ENCODE measurements at places on chromosomes 4 and X. TPM values are rescaled to one million over a fixed set of nuclear protein-coding genes. Genes with fewer than 3 reads are reported as not detected.
A peak's percentile ranks its signal among the peaks of the same experiment; 100 is the strongest.

GRCh38 chr4:78742300-78742699 lies 33.9 kb upstream of the BMP2K start:
- H3K27me3 ChIP-seq = no peaks in the 10 kb centered on the region
- DNase-seq = no peak
- no peaks in the 10 kb centered on the region for H3K36me3 ChIP-seq
- H3K4me1 ChIP-seq = no peaks in the 10 kb centered on the region
- H3K4me3 ChIP-seq = no peak overlapping the region
- H3K27ac ChIP-seq = no peak overlapping the region

Gene ADGRL3
- total RNA-seq = 0.69 TPM

Gene OTC
- total RNA-seq = not detected

DNA sequence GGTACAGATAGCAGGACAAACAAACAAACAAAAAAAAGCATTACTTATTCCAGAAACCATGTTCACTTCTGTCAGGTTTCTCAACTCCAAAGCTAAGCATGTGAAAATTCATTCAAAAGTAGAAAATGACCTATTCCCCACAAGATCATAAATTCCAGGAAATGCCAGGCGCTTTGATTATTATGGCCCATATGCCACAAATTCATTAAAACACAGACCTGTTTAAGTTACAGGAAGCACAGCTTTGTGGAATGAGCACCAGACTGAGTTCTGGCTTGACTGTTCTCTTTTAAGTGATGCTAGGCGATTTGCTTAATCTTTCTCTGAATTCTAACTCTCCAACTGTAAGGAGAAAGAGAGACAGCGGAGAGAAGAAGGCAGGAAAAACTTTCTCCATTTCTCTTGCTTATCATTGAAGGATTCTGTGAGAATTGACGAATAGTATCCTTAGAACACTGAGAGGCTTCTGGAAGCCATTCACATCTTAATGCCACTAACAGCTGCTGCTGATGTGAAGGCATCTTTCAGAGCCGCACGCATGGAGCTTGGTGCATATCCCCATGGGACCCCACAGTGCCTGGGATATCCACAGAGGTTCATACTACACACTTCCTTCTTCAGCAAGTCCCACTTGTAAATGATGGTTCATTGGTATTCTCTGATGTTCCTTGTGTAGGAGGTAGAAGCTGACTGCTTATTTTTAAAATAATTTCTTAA lies 138.0 kb downstream of the ZNF674 start:
- H3K27ac ChIP-seq = no peak overlapping the region
- no peaks in the 10 kb centered on the region for H3K36me3 ChIP-seq
- H3K27me3 ChIP-seq = no peaks in the 10 kb centered on the region
- DNase-seq = no peak
- H3K4me1 ChIP-seq = peaks cover 7% of the 10 kb centered on the region

GRCh38 chr4:183314806-183315205 lies 5.3 kb downstream of the CLDN22 start:
- H3K27me3 ChIP-seq = no peaks in the 10 kb centered on the region
- no peak overlapping the region for H3K27ac ChIP-seq
- DNase-seq = no peak
- no peaks in the 10 kb centered on the region for H3K4me1 ChIP-seq

DNA sequence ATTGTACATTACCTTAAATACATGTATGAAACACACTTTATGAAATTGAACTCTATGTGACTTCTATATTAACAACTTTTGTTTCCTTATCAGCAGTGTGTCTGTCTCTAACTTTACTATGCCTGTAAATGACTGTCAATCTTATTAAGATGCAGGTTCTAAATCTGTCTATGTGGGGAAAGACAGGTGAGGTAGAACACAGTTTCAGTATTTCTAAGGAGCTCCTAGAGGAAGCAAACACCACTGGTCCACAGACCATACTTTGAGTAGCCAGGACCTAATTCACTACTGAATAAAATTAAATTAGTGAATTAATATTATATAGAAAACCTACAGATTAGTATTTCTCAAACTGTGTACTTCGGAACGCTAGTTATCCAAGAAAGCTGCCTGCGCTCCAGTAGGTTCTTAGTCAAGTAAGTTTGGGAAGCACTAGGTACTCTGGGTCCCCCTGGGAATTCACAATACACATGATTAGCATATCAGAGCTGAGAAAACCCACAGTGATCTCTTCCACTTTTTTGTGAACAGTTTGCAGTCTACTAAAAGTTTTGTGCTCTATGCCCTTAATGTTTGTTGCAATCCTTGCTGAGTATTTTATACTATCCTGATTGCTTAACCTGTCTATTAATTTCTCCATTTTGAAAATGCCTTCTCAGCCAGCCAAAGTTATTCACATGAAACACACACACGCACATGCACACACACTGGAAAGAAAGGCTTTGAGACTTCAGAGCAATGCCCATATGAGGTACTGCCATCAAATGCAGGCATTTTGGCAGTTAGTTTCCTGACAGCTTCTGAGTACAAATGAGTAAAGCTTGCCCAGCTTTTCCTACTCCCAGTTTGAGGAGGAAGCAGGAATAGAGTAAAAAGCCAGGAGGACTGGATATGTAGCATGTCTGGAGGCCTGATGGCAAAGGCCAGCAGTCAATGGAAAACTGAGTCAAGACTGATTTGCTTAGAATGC lies 133.6 kb upstream of the CPEB2 start:
- H3K4me3 ChIP-seq = no peak overlapping the region
- H3K27me3 ChIP-seq = no peaks in the 10 kb centered on the region
- no peak for DNase-seq
- peaks cover 18% of the 10 kb centered on the region for H3K4me1 ChIP-seq
- no peaks in the 10 kb centered on the region for H3K36me3 ChIP-seq

DNA sequence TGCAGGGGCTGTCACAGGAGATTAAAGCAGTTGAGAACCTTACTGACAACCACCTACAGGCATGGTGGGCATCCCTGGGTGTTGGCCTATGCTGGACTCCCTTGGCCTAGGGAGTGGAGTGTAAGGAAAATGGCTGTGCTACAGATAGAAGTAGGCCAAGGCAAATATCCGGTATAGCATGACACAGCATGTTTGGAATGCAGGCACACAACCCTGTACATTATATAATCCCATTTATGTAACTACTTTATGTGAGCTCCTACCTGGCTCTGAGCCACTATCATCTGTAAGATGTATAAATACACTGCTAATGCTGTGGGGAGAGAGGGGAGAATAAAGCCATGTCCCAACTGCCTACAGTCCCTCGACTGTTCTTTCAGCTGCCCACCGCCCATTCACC lies 38.7 kb upstream of the KCTD8 start:
- peaks cover 10% of the 10 kb centered on the region for H3K4me1 ChIP-seq
- peak; percentile 73 for DNase-seq
- no peaks in the 10 kb centered on the region for H3K27me3 ChIP-seq
- H3K27ac ChIP-seq = no peak overlapping the region

DNA sequence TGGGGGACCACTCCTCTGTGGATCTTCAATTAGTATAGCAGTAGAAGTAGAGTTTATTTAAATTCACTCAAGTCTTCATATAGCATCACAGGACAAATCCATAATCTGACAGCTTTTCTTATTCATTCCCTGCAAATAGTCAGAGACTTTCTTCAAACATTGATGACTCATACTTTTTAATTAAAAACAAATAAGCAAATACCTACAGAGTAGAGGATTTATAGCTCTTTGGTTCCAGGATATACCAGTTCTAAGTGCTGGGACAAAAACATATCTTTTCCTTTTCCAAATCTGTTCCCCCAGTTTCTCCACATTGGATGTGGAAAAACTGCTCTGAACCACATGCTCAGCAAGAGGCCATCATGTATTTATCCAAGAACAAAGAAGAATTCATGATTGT lies 24.1 kb downstream of the EMCN start:
- H3K27me3 ChIP-seq = no peaks in the 10 kb centered on the region
- no peak for DNase-seq
- no peak overlapping the region for H3K4me3 ChIP-seq
- H3K27ac ChIP-seq = no peak overlapping the region
- no peaks in the 10 kb centered on the region for H3K36me3 ChIP-seq

DNA sequence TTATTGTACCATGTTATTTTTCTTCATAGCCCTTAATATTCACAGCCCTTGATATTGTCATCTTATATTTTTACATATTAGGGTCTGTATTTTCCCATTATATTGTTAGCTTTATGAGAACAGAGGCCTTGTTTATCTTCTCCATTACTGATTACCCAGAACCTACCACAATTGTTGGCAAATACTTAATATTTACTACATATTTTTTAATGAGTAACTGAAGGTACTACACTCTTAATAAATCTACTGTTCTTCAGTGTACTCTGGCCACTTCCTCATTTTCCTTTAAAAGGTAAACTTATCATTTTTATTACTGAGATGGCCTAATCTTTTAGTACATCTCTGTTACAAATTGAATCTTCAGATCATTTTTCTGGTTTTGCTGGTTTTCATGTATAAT lies 133.5 kb downstream of the COL4A5 start:
- no peak overlapping the region for H3K27ac ChIP-seq
- no peaks in the 10 kb centered on the region for H3K36me3 ChIP-seq
- no peak for DNase-seq
- no peak overlapping the region for H3K4me3 ChIP-seq
- no peaks in the 10 kb centered on the region for H3K4me1 ChIP-seq
- no peaks in the 10 kb centered on the region for H3K27me3 ChIP-seq

DNA sequence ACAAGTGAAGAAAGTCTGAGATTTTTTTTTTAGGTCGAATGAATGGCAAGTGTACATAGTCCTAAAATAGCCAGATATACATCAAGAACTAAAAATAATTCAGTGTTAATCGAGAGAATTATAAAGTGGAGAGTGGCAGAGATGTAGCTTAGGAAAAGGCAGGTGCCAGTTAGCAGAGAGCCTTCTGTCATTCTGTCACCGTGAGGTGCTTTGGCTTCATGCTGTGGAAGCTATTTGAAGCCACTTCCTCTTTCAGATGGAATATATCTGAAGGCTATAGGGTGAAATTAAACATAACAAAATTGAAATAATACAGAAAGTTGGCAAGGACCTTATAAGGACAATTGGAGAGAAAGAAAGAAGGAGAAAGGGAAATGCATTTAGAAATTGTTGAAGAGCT lies 756.3 kb downstream of the CCSER1 start:
- DNase-seq = no peak
- no peaks in the 10 kb centered on the region for H3K36me3 ChIP-seq
- no peaks in the 10 kb centered on the region for H3K4me1 ChIP-seq
- H3K27ac ChIP-seq = no peak overlapping the region
- no peaks in the 10 kb centered on the region for H3K27me3 ChIP-seq

Gene TLR10
- total RNA-seq = not detected

GRCh38 chr4:146458594-146458993 lies 63.1 kb downstream of the SLC10A7 start:
- H3K27me3 ChIP-seq = no peaks in the 10 kb centered on the region
- DNase-seq = no peak
- no peak overlapping the region for H3K4me3 ChIP-seq
- H3K4me1 ChIP-seq = no peaks in the 10 kb centered on the region

DNA sequence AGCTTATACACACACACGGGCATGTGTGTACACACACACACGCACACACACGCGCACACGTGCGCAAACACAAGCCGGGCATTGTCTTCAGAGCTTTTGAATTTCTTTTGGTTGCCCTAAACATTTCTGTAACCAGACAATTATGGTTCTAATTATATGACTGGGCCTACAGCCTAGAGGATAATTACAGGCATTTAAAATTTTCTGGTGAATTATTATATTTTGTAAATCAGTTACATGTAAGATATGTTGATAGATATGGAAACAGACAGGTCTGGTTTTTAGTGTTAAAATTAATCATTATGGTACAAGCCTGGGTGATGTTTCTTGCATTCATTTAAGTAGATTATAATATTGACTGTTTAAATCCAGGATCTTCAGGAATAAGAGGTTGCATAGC lies 1120.5 kb downstream of the ADGRL3 start:
- no peak overlapping the region for H3K4me3 ChIP-seq
- H3K4me1 ChIP-seq = no peaks in the 10 kb centered on the region
- no peaks in the 10 kb centered on the region for H3K36me3 ChIP-seq
- H3K27ac ChIP-seq = no peak overlapping the region
- H3K27me3 ChIP-seq = no peaks in the 10 kb centered on the region

Gene FGFRL1
- 31.2 TPM for total RNA-seq

Gene HTN3
- not detected for total RNA-seq

DNA sequence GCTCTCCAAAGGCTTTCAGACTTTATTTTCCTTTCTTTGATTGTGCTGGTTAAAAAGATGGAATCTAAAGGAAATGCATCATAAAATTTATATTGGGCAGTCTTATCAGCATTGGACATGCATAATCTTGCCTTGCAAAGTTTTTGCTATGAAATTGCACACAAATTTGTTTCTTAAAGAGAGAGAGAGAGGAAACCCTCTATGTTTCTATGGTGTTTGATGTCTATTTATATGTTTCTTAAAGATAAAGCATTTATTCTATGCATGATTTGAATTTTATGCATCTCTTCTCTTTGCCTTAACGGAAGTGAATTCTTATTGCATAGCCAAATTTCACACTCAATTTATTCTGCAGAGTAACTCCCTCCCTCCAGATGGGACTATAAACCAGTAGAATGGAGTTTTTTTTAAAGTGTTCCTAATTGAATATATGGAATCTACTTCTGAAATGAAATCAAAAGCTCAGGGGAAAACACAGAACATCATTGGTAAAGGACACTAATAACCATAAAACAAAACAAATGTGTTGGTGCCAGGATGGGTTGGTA lies 83.5 kb upstream of the PPARGC1A start:
- H3K36me3 ChIP-seq = no peaks in the 10 kb centered on the region
- H3K4me3 ChIP-seq = no peak overlapping the region
- no peak for DNase-seq
- no peaks in the 10 kb centered on the region for H3K27me3 ChIP-seq

DNA sequence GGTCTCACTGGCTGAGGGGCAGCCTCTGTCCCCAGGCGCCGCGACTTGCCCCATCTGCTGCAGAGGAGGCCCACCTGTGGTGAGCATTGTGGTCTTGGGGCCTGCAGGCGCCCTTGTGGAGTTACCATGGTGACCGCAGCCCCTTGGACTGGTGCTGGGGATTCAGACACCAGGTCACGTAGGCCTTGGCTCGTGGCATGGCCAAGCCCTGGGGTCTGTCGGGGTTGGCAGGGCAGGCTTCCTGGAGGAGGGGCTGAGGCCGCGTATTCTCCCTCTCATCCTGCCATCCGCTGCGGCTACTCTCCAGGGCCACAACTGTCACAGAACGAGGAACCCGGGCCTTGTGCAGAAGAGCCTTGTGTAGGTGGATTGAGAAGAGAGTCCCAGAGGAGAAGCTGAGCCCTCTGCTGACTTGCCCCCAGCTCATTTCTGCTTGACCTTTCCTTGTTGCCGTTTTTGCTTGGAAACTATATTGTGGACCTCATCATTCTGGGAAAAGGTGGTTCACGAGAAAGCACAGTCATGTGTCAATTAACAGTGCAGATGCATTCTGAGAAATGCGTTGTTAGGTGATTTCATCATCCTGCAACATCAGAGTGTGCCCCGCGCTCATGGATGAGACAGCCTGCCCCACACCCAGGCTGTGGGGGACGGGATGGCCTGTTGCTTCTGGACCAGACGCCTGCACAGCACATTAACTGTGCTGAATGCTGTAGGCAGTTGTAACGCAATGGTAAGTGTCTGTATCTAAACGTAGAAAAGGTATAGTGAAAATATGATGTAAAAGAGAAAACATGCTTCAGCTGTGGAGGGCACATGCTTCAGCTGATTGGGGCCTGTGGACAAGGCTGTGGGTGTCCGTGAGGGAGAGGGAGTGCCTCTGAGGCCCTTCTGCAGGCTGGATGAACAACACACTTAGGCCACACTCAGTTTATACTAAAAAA lies 38.5 kb downstream of the TRMT44 start:
- DNase-seq = no peak
- H3K4me3 ChIP-seq = no peak overlapping the region

- H3K4me1 ChIP-seq = peaks cover 5% of the 10 kb centered on the region
- H3K27ac ChIP-seq = no peak overlapping the region
- H3K27me3 ChIP-seq = no peaks in the 10 kb centered on the region
- no peaks in the 10 kb centered on the region for H3K36me3 ChIP-seq
These were observed 8.1 kb downstream of the PDHA2 start for GRCh38 chr4:95847908-95848460.

Gene MAGEA2B
- total RNA-seq = not detected

All from PC-3 (cell line).